ENCODE measurements at places on chromosomes 6 and 20.
A peak's percentile ranks its signal among the peaks of the same experiment; 100 is the strongest.

- peak; percentile 67 for DNase-seq
These were observed 44.9 kb downstream of the OR2B2 start for GRCh38 chr6:27867051-27867944.

DNA sequence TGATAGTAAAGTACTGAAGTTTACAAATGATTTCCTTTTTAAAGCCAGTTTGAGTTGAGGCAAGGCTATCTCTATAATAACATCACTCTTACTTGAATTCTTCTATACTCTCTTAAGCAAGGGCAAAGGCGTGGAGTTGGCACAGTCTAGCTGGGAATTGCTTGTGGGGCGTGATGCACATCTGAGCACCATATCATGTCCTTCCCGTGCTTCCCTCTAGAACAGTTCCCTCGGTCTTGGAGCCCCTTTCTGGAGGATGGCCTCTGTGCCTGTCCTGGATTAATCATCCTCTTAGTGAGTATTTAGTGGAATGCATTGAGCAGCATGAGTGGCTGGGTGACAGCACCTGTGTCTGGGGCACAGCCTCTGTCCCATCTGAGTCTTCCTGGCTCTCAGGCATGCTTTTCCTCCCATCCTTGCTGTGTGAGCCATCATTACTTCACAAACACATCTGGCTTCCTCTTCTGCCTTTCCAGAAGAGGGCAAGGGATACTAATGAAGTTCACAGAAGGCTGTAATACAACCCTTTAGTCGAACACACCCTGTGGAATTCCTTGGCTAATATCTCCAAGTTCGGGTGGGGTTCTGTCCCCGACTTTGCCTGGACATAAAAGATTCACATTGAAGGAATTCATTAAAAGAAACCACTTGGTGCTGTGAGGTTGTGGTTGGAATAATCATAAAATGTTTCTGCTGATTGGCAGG, 188.2 kb downstream of the FNDC1 start:
- no peak for DNase-seq

DNA sequence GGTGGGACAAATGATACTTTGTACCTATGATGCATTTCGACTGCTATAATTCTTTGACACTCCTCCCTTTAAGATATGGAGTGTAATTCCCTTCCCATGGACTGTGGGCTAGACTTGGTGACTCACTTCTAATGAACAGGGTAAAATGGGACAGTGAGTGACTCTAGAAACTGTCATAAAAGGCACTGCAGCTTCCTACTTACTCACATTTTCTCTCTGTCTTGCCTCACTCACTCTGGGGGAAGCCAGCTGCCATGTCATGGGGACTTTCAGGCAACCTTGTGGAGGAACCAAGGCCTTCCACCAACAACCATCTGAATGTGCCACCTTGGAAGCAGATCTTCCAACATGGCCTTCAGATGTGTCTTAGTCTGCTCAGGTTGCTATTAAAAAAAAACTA, 12.9 kb upstream of the GFOD1 start:
- DNase-seq, result no peak

DNA sequence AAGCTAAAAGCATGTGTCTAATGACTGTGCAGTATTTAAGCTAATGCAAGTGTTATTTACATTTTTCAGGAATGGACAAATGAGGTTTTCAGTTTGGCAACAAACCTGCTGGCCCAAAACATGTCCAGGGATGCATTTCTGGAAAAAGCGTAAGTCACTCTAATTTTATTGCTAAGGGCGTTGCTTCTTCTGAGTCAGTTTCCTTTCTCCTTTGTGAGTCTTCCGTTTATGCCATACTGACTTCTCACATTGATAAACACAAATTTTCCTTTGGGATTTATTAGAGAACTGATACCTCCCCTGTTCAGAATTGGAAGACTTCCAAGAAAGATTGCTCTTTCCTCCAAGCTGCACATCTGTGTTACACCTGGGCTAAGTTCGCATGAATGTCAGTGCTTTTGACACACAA, 422.9 kb upstream of the PLCB4 start:
- DNase-seq, result peak; percentile 94

DNA sequence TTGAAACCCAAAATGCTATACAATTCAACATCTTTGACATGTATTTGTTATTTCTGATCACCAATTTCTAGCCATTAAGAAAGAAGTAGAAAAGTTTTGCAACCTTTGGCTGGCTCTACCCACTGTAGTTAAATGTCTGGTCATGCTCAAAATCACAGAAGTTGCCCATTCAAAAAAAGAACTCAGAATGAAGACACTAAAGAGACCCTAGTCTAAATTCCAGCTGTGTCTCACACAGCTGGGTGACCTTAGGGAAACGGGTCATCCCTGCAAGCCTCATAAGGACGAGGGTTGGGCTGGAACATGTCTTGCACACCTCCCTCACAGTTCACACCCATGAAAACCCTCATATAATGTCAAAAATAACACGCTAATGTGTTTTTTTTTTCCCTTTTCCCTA, 10.3 kb downstream of the FOXQ1 start:
- no peak for DNase-seq

GRCh38 chr6:80302716-80303115, 196.2 kb downstream of the BCKDHB start:
- DNase-seq, result no peak

- peak; percentile 36 for DNase-seq
These were observed 3.3 kb downstream of the SPEF1 start for GRCh38 chr20:3777716-3778629.

DNA sequence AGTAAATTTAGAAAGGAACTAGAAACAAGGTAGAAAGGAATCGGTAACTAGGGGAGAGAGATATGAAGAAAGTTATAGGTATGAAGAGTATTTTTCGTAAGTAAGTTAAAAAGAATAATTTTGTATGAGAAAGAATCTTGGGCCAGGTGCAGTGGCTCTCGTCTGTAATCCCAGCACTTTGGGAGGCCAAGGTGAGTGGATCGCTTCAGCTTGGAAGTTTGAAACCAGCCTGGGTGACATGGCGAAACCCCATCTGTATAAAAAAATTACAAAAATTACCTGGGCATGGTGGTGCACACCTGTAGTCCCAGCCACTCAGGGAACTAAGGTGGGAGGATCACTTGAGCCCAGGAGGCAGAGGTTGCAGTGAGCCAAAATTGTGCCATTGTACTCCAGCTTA, 42.0 kb downstream of the TCP11 start:
- no peak for DNase-seq

GRCh38 chr6:74534465-74535211, 671.2 kb downstream of the COL12A1 start:
- peak; percentile 93 for DNase-seq

- DNase-seq, result no peak
These were observed 78.4 kb upstream of the FBXL4 start for GRCh38 chr6:99026135-99026534.

Measured in AG10803 (cell line).